HCT116 (cell line): ENCODE measurements at places on chromosomes 6 and 20. TPM values are rescaled to one million over a fixed set of nuclear protein-coding genes. Genes with fewer than 3 reads are reported as not detected.

GRCh38 chr20:49563015-49563980, 4.6 kb downstream of the PTGIS start:
- DNase-seq: no peak

Gene ZGPAT
- total RNA-seq: 30.6 TPM

Gene LRRN4
- 0.10 TPM for total RNA-seq

Gene LY6G6C
- total RNA-seq: 0.54 TPM

Gene GSTA2
- total RNA-seq: not detected
